ENCODE measurements at places on chromosomes 2 and 18.

DNA sequence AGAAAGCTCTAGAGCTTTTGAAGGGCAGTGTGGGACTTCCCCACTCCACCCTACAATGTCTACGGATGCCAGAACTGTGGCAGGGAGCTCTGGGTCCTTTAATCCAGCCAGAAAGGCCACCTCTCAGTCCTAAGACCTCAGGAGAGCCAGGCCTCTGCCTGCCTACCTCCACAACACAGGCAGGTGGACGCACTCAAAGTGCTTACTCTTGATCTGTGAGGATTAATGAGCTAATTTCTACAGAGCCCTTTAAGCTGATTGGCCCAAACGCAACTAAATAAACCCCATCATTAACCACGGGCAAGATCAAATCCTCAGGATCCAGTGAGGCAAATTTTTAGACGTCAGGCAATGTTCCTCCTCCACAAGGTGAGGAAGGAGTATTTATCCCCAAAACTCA, 8.1 kb downstream of the STK39 start:
- no peak for DNase-seq

DNA sequence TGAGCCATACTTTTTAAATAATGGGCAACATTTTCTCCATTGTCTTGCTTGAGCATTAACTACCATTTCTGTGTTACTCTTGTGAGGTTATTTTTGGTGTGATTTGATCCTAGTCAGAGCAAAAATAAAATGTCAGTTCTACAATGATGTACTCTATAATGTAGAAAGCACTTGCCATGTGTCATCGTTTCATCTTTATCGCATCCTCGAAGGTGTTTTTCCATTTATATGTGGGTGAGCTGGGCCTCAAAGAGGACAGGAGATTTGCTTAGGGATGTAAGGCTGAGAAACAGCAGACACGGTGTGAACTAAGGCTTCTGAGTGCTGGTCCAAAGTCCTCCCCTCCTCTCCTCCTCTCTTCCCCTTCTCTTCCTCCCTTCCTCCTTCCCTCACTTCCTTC, 199.8 kb downstream of the FAM210A start:
- no peak for DNase-seq

DNA sequence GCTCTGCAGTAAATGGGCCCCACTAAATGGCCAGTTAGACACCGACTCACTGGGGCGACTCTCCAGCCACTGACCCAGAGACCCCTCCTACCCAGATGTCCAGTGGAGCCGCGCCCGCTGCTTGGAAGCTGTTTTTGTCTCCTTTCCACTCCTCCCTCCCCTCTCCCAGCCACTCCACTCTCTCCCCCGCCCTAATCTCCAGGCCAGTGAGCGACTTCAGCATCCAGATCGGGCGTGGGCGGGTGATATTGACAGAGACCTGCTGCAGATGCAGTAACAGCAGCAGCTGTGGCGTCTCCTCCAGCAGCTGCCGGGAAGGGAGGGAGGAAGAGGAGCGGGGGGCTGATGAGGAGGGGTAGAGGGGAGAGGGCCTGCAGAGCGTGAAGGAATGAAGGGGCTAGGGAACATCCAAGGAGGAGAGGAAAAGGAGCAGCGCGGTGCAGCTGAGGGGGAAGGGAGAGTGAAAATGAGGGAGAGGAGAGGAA, at the start of gene SCN7A:
SCN7A (minus strand) TSS at position 110 of the 485 bp plus-strand sequence. CDS start 16,553 bp downstream, outside the sequence.
- no peak for DNase-seq

DNA sequence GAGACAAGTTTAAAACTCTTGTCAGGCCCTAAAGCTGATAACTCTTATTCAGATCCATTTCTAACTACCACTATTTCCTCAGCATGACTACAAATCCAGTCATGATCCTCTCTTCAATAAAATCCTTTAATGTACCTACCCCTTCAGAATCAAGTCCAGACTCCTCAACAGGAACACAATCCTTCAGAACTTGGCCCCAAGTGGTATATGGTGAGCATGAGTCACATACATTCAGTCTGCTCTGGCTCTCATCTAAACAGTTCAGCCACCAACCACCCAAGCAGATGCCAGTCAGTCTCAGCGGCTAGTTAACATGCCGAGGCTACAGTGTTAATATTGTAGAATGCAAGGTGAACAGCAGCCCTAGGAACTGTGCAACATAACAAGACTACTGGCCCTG, 9.7 kb downstream of the LMAN2L start:
- DNase-seq: no peak

- no peak for DNase-seq
Observed at GRCh38 chr2:98736464-98736889, 5.5 kb upstream of the MGAT4A start.

GRCh38 chr2:128375454-128375853, 56.8 kb upstream of the HS6ST1 start:
- no peak for DNase-seq

DNA sequence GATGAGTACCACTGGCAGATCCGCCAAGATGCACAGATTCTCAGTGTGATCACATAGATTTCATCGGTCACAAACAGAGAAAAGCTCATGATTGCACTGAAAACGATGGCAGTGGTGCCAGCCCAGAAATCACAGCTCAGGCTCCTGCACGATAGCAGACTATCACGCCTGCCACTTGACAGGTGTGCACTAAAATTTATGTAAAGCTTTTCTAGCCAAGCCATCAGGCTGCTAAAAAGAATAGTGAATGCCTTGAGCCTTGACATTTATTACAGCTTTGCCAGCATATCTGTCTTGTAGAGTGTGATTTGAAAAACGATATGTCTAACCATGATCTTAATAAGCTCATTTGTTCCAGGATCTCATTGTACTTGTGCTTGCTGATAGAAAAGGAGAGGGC, 409.5 kb upstream of the CWC22 start:
- no peak for DNase-seq

- DNase-seq: no peak
Observed at GRCh38 chr2:69564604-69565003, 78.9 kb downstream of the AAK1 start.

DNA sequence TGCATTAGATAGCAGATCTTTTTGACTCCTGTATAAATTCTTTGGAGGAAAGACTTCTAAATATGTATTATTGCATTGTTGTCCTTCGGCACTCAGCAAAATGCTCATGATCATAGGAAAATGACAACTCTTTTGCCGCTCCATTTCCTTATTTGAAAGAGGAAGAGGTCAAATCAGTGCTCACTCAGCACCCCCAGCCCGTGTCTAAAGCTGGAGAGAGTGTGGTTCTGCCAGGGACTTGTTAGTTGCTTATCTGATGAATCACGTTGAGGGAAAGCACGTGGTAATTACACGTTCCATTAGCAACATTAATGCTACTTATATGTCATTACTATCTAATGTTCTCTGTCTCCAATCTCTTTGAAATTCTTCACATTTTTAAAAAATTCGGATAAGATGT, 46.0 kb upstream of the MBP start:
- DNase-seq: no peak

DNA sequence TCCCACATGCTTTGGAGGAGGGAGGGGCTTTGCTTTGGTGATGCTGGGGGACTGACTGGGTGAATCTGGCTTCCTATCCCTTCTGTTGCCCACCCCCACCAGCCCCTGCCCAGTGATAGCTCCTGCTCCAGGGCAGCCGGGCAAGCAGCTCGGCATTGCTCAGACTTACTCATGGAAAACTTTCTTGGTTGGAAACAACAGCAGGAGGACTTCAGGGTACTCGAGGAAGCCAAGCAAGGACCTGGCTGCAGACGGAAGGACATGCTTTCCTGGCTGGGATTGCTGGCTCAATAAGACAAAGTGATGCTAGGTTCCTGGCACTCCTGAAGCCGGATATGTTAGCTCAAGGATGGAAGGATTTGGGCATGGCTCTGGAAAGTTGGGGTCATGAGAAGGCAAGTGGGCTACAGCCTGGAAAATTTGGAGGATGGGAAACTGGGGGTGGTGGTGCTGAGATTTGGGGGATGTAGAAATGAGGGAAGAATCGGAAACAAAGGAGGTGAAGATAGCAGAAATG, 3.1 kb downstream of the SPEG start:
- no peak for DNase-seq

- no peak for DNase-seq
Observed at GRCh38 chr2:201918616-201919307, 112.4 kb downstream of the CDK15 start.

GRCh38 chr2:61566566-61566965, 28.4 kb upstream of the XPO1 start:
- DNase-seq: no peak
